ENCODE measurements at places on chromosomes 2 and 18.

GRCh38 chr2:180268006-180268405 lies 260.9 kb upstream of the CWC22 start:
- DNase-seq, result no peak

GRCh38 chr2:110900191-110900590 lies 167.8 kb downstream of the ACOXL start:
- no peak for DNase-seq

- no peak for DNase-seq
Observed at GRCh38 chr2:179438654-179439053, 174.0 kb upstream of the SESTD1 start.

DNA sequence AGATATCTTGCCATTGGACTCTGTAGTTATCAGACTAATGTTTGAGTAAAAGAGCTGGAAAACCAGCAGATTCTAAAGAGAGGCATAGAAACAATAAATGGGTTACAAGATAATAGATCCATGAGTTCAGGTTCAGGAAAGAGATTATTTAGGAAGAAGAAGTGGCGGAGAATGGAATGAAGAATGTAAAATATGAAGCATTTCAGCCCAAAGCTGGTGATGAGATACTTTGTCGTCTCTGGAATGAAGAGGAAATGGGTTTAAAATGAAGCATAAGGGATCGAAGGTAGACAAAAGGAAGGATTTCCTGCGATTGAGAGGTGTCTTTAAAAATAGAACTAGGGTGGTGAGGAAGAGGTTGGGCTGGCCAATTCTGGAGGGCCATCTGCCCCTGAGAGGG lies 36.6 kb downstream of the BCL11A start:
- DNase-seq, result no peak

DNA sequence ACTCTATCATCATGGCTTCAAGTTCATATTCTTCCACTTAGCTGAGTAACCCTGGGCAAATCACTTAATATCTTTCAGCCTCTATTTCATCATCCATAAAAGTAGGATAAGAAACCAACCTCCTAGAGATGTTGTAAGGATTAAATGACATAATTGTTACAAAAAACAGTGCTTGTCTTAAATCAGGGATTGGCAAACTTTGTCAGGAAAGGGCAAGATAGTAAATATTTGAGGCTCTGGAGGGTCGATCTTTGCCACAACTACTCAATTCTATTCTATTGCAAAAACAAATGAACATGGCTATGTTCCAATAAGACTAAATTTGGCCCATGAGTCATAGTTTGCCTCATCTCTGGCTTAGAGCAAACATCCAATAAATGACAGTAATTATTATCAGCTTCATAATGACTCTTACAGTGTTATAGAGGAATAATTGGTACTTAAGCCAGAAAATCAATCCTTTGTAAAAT lies 184.7 kb downstream of the SATB2 start:
- DNase-seq, result no peak

- DNase-seq, result peak; percentile 70
Observed at GRCh38 chr18:58781627-58782194, 83.0 kb upstream of the ZNF532 start.

DNA sequence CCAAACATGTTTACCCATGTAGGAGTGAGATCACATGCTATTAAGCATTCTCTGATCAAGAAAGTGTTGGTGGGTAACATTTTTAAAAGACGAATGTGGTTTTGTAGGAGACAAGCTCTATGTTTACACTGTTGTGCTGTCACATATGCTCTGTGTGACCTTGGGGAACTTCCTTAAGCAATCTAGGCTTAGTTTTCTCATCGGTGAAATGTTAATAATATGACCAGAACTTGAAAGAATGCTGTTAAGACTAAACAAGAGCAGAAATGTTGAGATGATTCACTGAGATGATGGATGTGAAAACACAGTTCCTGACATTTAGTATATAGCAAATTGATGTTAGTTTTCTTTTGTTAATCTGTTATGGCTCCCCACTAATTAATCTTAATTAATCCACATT lies 860.9 kb upstream of the CNTNAP5 start:
- no peak for DNase-seq

- no peak for DNase-seq
Observed at GRCh38 chr2:43074052-43074451, 152.4 kb downstream of the ZFP36L2 start.

GRCh38 chr2:11646530-11646929 lies 23.5 kb downstream of the NTSR2 start:
- no peak for DNase-seq

DNA sequence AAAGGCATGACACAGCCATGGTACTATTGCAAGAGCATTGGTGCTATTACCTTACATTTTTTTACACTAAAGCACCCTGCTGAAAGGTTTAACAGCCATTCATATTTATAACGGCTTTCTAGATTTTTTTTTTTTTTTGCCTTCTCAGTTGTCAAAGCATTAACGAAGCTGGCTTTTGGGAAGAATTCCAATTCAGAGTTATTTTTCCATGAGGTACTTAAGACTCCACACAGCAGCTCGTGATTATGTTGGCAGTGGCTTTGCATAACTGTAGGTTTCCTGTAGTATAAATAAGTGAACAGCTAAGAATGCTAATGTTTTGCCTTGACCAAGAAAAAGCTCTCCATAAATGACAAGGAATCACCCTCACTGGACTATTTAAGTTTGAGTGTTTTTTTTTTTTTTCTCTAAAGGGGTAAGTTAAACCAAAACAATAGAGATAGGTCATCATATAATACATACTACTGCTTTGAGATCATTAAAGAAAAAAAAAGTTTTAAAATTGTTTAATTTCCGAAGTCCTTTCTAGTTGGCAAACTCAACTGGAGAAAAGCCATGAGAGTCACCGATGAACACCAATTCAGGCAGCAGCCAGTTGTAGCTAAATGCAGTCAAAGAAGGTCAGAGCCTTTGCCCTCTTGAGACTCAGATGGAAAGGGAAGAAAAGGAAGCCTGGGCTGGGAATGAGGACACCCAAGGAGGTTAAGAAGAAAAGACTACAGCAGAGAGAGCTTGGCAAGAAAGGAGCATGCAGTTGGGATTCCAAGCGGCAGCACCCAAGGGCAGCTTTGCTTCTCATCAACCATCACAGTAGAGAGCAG lies 187.4 kb upstream of the NCKAP5 start:
- DNase-seq, result no peak

- DNase-seq, result no peak
Observed at GRCh38 chr2:46498681-46499080, 19.3 kb downstream of the TMEM247 start.

- no peak for DNase-seq
Observed at GRCh38 chr2:135638825-135639224, 102.8 kb upstream of the UBXN4 start.

GRCh38 chr2:80591233-80591632 lies 286.7 kb upstream of the LRRTM1 start:
- no peak for DNase-seq

- no peak for DNase-seq
Observed at GRCh38 chr18:395456-396250, 104.8 kb downstream of the COLEC12 start.

DNA sequence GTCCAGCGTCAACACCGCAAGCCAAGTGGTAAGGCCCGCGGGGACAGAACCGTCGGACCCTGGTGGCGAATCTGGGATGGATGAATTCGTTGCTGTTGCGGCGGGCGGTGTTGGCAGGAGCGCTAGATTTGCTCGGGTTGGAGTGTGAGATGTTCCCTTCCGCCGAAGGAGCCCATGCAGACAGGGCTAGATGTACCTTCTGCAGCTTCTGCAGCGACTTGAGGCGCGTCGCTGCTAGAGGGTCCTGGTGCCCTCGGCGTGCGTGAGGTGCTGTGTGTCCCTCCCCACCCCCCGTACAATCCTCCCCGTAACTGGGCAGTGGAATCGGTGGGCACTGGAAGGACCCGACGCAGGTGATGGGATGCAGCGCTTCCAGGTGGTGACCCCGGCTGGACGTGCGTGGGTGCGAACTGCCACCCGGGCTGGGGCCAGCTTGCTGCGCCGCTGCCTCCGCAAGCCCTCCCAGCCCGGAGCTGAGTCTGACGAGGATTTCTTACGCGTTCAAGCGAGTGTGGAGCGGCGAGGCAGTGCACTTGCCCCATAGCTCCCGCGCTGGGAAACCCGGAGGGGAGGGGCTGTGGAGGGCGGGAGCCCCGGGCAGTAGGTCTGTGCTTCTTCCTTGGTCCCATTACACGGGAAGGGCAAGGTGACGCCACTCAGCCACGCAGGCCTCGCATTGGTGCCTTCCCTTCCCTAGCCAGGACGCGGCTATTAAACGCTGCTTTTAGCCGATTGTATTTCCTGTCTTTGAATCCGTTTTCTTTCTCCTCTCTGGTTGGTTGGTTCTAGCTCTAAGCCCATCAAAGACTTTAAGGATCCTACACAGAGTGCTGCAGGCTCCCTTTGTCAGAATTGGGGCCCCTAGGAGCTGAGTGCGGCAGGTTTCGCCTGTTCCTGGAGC lies 34.2 kb downstream of the CHRNA1 start:
- peak; percentile 13 for DNase-seq

DNA sequence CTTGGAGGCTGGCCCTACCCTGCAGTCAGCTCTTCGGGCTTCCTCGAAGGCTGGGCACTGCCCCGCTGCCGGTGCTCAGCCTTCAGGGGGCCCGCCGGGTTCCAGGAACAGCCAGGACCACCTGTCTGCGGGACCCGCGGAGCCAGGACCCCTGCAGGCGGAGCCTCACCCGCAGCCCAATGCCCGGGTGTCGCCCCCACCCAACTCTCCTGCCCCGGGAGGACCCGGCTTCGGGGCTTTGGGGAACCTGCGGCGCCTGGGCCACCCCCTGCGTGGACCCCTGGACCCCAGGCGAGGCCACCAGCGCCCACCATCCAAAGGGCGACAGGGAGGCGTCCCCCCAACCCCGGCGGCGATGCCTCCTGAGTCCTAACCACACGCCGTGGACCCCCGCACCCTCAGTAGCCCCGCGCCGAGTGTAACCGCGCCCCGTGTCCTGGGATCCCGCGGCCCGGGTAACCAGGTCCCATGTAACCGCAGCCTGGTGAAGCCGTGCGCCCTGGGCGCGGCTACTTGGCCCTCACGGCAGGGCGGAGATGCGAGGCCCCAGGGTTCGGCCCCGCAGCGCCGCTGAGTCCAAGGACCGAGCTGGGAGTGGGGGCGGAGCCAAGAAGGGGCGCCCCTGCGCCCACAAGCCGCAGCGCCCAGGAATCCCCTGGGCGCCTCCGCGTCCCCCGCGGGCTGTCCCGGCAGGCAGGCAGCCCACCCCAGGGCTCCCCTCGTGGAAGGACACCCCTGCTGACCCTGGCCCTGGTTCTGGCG lies 11.0 kb upstream of the UBE2F start:
- no peak for DNase-seq

GRCh38 chr2:60958361-60958760 lies 59.2 kb upstream of the PEX13 start:
- DNase-seq, result no peak

DNA sequence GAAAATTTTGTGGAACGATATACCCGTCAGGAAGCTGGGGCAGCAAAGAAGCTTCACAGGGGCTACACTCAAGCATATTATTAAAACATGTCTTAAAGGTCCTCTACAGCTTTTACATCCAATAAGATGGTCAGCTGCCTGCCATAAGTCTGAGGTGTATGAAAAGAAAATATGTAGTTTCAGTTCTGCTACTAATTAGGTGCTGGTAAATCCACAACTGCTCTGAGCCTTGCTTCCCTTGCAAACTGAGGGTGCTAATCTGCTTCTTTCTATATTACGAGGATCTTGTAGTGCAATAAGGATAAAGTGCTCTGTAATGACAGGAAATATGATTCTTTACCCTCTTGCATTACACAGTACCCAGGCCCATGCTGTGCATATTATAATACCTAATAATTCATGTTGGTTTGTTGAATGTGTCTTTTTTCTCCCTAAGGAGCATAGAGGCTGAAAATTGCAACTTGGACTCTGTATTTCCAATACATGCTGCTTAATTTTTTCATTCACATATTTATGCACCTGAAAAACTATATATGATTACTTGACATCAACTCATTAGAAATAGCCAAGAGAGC lies 14.5 kb upstream of the SLC8A1 start:
- no peak for DNase-seq

DNA sequence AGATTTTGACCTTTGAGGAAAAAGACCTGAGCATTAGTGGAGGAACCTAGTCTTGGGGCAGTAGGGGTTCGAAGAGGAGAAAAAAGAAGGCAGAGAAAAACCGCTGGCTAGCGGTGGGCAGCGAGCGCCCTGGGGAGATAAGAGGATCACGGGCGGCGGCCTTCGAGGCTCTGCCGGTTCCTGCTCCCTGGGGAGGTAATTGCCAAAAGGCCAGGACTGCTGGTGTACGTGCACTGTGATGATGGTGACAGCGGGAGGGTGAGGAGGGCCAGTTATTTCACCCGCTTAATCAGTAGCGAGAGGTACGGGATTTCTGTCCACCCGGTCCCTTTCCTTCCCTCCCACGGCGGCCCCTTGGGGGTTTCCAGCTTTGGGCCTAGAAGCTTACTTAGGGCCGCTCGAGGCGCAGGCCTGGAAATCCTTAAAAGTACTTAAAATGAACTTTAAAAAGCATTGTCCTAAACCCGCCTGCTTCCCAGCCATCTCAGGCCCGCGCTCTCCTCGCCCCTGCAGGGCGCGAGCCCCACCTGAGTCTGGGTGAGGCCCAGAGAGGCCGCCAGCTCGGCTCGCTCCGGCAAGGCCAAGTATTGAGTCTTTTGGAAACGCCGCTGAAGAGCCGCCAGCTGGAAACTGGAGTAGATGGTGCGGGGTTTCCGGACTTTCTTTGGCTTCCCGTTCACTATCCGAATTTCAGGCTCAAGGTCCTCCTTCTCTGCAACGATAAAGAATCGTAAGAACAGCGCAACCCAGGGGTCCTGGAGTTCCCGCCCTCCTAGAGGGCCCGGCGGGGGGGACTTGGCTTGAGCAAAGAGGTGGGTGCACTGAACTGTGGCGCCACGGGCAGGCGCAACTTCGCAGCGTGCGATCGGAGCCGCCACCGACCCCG lies 1.5 kb downstream of the DLX2 start:
- no peak for DNase-seq

DNA sequence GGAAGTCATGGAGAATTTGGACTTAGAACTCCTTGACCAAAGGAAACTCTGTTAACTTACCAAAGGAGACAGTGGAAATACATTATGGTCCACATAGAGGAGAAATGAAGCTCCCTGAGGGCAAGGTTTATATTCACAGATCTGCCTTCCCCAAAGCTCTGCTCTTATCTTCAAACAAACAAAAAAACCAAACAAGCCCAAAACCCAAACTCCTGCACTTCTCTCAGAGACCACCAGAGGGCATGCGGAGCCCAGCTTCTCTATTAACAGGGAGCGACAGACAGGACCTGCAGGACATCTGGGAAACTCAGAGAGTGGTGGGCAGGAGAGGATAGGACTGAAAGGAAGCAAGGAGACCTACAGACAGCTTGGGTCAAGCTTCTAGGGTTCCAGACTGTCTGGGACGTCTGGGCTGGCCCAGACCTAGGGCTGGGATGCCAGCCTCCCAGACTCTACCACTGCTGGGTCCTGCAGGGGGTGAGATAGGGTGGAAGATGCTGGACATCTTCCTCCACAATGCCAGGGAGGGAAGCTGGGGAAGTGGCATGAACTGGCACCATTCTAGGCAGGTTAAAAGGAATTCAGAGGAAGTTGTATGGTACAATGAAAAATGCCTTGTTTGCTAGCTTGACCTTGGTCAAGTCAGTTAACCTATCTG lies 4.0 kb upstream of the WNT10A start:
- DNase-seq, result no peak
